ENCODE measurements at places on chromosomes 4 and X.

GRCh38 chr4:13522282-13523104 lies 21.8 kb downstream of the NKX3-2 start:
- no peak for DNase-seq

- DNase-seq = no peak
These were observed 81.0 kb upstream of the ARMCX2 start for GRCh38 chrX:101740642-101741041.

- DNase-seq = no peak
These were observed 16.9 kb upstream of the MED28 start for GRCh38 chr4:17597517-17597916.

- DNase-seq = no peak
These were observed 80.0 kb upstream of the DDX60 start for GRCh38 chr4:168398589-168398988.

- peak; percentile 55 for DNase-seq
These were observed 42.3 kb upstream of the HMX1 start for GRCh38 chr4:8913858-8914460.

DNA sequence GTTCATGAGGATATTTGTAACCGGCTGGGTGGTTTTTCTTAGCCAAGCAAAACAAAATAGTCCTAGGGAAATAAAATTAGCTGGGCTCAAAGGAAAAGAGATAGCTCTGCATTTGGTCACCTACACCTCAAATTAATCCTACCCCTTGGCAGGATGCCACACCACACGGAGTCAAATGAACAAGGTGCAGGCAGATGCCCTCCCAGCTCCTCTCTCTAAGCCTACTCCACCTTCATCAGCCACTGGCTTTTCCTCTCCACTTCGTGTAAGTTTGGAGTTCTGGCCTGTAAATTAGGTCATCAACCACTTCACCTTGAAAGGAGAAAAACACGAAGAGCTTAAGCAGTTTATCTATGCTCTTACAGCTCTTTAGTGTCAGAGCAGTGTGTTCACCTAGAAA lies 1.4 kb downstream of the DDIT4L start:
- DNase-seq = no peak

- no peak for DNase-seq
These were observed 26.9 kb upstream of the WWC2 start for GRCh38 chr4:183072176-183072575.

- DNase-seq = no peak
These were observed 69.1 kb downstream of the FAM53A start for GRCh38 chr4:1614854-1615595.

- DNase-seq = no peak
These were observed 11.1 kb upstream of the LNX1 start for GRCh38 chr4:53602390-53602789.

GRCh38 chr4:13514722-13515121 lies 29.6 kb downstream of the NKX3-2 start:
- DNase-seq = no peak

All from coronary artery (tissue), 2 donors.